ENCODE measurements at places on chromosomes 2 and 18. TPM values are rescaled to one million over a fixed set of nuclear protein-coding genes. Genes with fewer than 3 reads are reported as not detected.

KCNJ3 gene
- total RNA-seq, result not detected

TMEM247 gene
- total RNA-seq, result 0.32 TPM

- peak; percentile 97 for DNase-seq
Measured at GRCh38 chr2:20141056-20141762, 83.7 kb downstream of the SDC1 start.

DNA sequence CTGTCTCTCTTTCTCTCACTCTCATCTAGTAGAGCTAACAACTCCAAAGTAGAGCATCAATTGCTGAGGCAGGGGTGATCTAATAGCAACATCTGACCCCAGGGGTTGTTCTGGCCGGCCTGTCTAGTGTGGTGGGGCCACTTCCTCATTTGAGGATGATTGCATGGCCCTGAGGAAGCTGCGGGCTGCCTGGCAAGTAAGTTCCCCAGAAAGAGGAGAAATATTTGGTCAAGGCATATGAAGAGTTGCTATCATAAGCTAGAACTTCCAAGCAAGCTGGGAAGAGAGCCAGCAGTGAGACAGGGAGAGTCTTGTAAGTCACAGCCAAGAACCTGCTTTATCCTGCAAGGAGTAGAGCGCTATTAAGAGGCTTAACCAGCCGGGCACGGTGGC, 50.8 kb upstream of the TMEM87B start:
- DNase-seq, result no peak

DNA sequence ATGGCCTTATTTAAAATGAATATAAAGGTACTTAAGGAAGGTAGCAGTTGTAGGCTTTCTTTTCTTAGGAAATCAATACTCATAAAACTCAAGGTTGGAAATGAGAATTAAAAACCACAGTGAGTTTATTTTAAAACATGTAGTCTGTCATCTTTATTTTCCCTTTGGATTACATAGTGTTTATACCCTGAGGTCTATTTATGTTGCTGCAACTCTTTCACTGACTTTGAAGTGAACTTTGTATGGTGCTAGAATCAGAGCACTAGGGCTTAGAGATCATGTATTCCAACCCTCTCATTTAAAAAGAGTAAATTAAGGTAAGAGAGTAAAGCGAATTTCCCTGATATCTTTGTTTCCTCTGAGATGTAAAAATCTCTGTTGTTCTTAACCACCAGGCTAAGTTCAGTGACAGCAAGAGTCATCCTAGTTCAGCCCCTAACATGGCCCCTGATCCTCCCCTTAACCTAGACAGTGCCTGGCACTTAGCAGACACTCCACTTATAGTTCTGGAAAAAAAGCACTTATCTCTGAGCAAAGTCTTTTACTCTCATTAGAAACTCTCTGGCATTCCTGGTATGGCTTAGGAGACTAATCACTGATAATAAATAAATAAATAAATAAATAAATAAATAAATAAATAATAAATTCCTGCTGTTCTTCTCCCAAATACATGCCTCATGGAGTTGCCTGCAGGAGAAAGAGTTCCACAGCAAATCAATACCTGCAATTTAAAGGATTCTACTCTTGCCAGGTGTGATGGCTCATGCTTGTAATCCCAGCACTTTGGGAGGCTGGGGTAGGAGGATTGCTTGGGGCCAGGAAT, 33.0 kb upstream of the PPP1R1C start:
- DNase-seq, result peak; percentile 30

- DNase-seq, result peak; percentile 96
Measured at GRCh38 chr18:3816610-3817363, 366.8 kb downstream of the TGIF1 start.

- no peak for DNase-seq
Measured at GRCh38 chr18:56853961-56854360, 202.8 kb downstream of the WDR7 start.

GRCh38 chr2:120947327-120947726, 211.7 kb downstream of the GLI2 start:
- no peak for DNase-seq

Data from fibroblast of villous mesenchyme (primary cell).